G401 (cell line): ENCODE measurements at places on chromosomes 4 and X.

- DNase-seq: no peak
These were observed 153.7 kb downstream of the AWAT2 start for GRCh38 chrX:69896046-69896445.

GRCh38 chr4:158811216-158811540 is 42.4 kb downstream of the FNIP2 start:
- no peak for DNase-seq

DNA sequence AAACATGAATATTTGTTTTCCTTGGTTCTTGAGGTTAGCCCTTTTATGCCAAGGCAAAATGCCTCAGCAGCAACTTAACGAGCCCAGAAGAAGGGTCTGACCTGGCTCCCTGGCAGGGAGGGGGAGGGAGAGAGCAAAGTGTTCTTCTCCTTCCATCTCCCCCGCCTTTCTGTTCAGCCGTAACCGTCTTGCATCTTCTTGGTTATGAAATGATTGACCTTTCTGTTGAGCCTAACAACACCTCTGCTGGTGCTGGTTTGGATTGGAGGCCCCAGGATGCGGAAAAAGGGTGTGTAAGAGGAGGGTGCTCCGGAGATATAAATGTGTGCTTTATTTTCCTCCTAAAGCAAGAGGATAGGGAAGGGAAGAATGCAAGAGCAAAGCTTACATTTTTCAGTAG is 44.7 kb downstream of the PTTG2 start:
- no peak for DNase-seq

DNA sequence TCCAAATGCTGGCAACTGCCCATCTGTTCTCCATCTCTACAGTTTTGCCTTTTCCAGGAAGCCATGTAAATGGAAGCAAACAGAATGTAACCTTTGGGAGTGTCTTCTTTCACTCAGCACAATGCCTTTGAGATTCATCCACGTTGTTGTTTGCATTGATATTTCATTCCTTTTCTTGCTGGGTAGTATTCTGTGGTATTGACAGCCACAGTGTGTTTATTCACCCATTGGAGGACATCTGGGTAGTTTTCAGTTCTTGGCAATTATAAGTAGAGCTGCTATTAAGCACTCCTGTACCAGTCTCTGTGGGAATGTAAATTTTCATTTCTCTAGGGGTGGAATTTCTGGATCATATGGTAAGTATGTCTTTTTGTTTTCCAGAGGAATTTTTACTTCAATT is 194.3 kb upstream of the RPS6KA3 start:
- no peak for DNase-seq

DNA sequence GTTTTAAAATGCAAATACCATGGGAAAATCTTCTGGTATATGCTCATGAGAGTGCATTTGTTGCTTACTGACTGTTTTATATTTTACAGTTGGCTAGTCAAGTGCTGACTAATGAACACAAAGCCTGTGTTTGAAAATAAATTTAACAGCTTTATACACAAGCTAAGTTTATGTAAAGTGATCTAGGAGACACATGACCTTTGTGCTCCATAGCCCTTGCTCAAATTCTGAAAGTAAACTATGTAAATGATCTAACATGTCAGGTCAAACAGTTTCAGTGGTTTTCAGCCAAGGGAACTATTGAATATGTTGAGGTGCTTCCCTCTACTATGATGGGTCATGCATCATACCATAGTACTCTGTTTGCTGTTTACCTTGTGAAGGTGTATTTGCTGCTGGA is 36.7 kb downstream of the DIAPH2 start:
- DNase-seq: no peak
